ENCODE measurements at places on chromosomes 16 and 17.

DNA sequence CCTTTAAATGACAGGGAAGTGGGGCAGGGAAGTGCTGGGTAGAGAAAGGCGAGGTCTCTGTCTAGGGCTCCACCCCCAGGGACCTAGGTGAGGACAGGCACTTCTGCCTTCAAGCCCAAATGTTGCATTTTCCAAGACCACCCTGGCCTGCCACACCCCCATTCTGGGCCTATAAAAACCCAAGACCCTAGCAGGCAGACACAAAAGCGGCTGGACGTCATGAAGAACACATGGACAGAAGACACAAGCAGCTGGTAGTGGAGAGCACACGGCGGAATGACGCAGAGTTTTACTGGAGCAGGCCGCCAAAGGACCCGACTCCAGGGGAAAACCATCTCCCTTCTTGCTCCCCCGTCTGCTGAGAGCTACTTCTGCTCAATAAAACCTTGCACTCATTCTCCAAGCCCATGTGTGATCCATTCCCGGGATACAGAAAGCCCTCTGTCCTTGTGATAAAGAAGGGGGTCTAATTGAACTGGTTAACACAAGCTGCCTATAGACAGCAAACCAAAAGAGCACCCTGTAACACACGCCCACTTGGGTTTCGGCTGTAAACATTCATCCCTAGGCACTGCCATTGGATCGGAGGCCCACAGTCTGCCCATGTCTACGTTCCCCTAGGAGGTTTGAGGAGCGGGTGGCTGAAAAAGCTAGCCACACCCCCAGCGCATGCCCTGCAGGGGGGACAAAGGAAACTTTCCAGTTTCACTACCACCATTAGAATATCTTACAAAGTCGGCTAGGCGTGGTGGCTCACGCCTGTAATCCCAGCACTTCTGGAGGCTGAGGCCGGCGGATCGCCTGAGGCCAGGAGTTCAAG is 622.2 kb upstream of the SALL1 start:
- DNase-seq, result no peak

GRCh38 chr16:80503107-80503506 is 37.7 kb upstream of the DYNLRB2 start:
- no peak for DNase-seq

DNA sequence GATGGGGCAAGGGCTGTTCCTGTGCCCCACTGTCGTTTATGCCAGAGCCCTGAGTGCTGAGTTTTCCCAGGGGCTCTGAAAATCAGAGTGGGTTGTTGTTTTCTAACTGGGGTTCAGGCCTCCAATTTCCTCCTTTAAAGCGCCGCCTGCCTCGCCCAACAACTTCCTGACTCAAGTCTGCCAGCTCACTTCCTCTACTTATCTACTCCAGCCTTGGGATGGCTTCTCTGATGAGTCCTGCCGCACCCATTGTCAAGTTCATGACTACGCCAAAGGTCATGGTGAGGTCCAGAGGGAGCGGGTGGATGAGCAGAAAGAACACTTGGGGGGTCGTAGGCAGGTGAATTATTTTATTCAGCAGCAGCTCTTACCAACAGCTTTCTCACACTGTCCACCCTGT is 104.7 kb downstream of the UTP18 start:
- no peak for DNase-seq

DNA sequence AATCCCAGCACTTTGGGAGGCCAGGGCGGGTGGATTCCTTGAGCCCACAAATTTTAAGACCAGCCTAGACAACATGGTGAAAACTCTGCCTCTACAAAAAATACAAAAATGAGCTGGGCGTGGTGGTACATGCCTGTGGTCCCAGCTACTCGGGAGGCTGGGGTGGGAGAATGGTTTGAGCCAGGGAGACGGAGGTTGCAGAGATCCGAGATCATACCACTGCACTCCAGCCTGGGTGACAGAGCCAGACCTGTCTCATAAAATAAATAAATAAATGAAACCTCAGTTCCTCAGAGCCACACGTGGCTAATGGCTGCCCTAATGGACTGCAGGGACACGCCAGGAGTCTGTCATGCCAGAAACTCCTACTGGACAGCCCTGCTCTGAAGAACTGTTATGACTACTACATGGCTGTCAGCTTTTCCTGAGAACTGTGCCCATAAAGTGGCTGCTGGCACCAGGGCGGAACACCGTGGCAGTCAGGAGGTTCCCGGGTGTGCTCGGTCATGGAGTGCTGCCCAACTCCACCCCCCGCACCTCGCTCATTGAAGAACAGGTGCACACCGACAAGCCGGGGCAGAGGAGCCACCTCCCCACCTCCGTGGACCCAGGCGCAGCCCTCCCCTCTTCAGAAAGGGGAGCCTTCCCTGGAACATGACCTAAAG is 4.3 kb downstream of the TMEM11 start:
- no peak for DNase-seq

GRCh38 chr17:8153031-8153451 is 837 bp upstream of the PER1 start:
- DNase-seq, result no peak

DNA sequence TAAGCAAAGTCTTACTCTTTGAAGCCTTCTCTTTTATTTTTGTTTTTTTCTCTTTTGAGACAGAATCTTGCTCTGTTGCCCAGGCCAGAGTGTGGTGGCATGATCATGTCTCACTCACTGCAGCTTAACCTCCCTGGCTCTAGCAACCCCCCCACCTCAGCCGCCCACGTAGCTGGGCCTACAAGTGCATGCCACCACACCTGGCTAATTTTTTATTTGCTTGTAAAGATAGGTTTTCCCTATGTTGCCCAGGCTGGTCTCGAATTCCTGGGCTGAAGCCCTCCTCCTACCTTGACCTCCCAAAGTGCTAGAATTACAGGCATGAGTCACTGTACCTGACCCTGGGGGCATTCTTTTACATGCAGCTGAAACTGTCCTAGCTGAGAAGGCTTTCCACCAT is 154.7 kb downstream of the PRKCB start:
- no peak for DNase-seq

DNA sequence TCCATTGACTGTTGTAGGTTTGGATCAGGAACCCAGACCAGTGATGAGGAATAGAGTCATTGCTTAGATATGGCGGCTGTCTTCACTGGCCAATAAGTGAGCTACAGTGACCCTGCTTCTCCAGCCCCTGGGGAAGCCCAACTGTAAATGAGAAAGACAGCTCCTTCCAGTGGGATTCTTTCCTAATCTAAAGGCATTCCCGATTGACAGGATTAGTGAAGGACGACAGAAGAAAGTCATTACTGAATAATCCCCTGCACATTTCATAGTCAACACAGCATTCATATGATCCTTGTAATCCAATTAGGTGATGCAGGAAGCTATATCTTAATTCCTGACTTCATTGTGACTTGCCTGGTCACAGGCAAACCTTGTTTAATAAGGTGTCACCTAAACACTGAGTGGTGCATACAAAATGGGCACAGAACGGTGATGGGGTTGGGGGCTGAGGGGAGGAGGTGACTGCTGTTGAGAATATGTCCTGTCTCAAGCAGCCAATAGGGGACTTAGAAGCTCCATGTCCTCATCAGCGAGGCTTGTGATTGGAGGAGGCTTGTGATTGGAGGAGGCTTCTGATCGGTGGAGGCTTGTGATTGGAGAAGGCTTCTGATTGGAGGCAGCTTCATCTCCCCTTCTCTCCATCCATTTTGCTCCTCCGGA is 242.6 kb downstream of the XYLT1 start:
- no peak for DNase-seq

- no peak for DNase-seq
Observed at GRCh38 chr17:79500745-79501618, 109.9 kb downstream of the RBFOX3 start.

DNA sequence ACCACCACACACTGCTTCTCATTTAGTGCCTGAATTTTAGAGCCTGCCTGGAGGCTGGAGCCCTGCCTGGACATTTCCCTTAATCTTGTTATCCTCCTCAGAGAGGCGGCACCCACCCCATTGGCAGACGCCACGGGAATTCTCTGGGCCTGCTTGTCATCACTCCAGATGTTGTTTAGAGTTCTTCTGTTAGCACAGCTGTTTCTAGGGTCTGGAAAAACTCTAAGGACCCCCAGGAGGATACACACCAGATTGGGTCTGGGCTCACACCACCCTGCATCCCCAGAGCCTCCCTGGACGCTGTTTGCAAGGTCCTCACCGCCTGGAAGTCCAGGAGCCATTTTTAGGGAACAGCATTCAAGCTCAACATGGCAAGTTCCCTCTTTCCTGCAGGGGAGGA is 565 bp upstream of the XAF1 start:
- DNase-seq, result no peak

DNA sequence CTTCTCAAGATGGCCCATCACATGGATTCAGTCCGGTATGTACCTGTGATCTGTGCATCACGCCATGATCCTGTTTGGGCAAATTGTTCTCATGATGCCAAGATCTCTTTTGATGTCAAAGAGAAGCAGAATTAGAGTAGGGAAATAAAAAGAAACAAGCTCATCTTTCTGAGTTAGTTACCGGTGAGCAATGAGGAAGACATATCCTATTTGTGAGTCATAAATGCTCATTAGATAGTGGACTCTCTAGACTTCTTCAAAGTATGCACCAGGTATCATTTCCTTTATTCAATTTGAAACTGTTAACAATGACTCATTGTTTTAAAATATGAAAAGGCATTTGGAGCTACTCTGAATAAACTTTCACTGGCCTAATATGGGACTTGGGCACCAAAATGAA is 8.0 kb upstream of the KRTAP4-12 start:
- no peak for DNase-seq

- no peak for DNase-seq
Observed at GRCh38 chr16:23452221-23452571, 793 bp downstream of the COG7 start.

GRCh38 chr17:7573324-7574080 is 5.9 kb upstream of the CD68 start:
- DNase-seq, result peak; percentile 79

DNA sequence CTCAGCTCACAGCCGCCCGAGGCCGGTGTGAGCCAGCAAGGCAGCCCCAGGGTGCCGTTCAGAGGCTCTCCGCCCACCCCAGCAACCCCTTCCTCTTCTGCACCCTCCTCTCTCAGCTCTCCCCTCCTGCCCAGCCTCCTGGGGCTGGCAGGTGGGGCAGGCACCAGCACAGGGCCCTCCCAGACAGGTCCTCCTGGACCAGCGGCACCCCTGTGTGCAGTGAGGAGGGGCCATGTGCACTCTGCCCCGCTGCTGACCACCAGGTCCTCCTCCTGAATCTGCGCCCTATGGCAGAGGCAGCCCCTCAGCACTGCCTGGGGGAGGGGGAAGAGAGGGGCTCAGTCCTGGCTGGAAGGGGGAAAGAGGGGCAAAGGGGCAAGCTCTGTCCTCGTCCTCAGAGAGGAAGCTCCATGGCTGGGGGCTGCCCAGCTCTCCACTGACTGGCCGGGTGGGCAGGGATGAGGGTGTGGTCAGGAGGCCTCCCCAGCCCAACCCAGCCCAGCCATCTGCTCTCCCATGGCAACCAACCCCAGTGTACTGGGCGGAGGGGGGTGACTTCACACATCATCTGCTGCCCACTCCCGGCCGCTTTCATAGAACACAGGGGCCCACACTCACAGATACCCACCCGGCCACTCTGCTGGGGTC is 5.4 kb upstream of the BCAR1 start:
- no peak for DNase-seq

DNA sequence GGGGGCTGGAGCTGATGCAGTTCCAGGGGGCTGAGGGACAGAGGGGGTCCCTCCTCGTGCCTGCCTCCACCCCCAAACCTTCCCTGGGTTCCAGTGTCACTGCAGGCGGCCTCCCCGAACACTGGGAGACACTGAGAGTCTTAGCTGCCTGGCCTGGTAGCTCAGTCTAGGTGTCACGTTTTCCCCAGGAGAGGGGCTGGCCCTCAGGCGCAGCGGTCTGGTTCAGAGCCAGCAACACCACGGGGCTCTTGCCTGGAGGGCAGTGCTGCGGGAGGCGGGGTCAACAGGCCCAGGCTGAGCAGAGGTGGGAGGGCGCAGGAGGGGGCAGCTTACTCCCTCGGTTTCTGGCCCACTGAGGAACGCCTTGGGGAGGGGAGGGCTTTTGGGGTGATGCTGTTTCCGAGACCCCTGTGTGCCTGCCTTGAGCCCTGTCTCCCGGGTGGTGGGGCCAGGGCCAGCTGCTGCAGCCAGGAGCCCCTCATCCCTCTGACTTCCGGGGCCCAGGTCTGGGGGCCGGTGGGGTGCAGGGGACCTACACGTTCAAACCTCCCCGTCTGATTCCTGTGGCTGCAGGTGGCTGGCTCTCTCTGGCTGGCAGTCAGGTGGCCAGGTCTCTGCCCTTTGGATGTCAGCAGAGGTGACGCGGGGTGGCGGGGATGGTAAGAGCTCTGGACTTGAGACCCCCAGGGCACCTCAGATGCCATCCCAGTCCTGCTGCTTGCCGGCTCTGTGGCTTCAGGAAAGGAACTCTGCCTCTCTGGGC is 89.3 kb upstream of the GSE1 start:
- DNase-seq, result no peak

DNA sequence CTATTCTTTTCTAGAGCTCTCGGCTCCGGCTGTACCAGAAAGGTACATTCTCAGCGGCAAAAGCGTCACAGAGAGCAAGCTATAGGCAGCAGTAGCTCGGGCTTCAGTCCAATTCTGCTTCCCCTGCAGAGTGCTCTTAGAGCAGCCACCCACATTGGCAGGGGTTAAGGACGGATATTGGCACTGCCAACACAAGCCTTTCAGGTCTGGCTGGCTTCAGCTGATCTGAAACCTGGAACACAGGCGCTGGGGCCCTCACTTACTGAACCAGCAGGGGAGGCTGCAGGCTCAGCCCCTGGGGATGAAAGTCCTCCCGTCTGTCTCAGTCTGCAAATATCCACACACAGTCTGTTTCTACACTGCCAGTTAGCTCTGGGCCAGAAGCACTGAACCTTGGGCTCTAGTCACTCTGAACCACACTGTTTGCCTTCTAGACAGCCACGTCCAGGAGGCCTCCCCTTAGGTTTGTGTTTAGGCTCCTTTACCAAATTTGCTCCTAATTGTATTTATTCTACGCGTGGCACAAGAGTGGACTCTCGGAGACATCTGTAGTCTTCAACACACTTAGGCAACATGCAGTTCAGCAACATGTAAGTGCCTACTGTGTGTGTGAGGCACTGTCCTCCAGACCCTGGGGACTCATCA is 40.1 kb downstream of the HIC1 start:
- DNase-seq, result no peak

- DNase-seq, result no peak
Observed at GRCh38 chr17:77677211-77677610, 281.3 kb upstream of the TNRC6C start.
